ENCODE measurements at places on chromosomes 5 and 9.

- DNase-seq = no peak
Observed at GRCh38 chr9:87498046-87498810, 561 bp downstream of the DAPK1 start.

- DNase-seq = no peak
Observed at GRCh38 chr5:142461028-142461590, 136.3 kb upstream of the SPRY4 start.

GRCh38 chr9:13430368-13431221 is 151.1 kb upstream of the MPDZ start:
- no peak for DNase-seq

- DNase-seq = no peak
Observed at GRCh38 chr9:78666818-78667414, 370.0 kb downstream of the PSAT1 start.

DNA sequence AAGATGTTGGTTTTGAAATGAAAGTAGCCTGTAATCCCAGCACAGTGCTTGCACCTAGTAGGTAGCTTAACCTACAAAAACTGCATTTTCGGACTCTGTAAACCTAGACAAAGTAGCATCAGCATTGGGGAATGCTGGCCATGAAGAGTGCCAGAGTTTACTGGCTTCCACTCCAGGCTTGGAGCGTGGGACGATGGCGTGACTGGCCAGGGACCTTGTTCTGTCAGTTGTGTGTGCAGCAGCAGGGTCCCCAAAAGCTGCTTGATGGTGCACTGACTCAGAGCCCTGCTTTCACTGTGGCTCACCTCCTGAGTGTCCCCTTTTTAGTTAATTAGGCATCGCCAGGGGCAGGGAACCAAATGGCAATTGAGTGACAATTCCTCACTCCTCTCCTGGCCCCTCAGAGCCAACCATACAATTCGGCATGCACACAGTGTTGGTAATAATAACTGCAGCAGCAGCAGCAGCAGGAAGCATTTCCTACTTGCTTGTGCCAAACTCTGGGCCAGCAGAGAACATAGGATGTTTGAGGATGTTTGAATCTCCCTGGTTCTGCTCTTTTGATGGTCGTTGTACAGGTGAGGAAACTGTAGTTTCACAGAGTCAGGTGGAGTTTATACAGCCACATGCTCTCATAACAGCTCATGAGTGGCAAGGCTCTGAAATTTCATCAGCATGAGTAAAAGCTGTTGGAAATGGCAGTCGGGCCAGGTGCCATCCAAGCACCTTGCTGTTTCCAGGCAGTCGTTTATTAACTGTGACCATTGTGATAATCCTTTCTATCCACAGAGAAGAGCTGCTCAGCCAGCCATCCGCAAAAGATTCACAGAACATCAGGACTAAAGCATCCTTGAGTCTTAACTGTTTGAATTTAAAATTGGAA is 4.2 kb downstream of the UBE2QL1 start:
- DNase-seq = no peak

- DNase-seq = no peak
Observed at GRCh38 chr5:111572561-111572960, 60.2 kb upstream of the STARD4 start.

GRCh38 chr9:29393064-29393463 is 1819.8 kb upstream of the C9orf72 start:
- DNase-seq = no peak

- no peak for DNase-seq
Observed at GRCh38 chr5:169099801-169100734, 200.9 kb downstream of the SLIT3 start.

- DNase-seq = no peak
Observed at GRCh38 chr9:93031629-93032430, 26.7 kb upstream of the SUSD3 start.

GRCh38 chr9:106953174-106953573 is 90.2 kb downstream of the ZNF462 start:
- no peak for DNase-seq

DNA sequence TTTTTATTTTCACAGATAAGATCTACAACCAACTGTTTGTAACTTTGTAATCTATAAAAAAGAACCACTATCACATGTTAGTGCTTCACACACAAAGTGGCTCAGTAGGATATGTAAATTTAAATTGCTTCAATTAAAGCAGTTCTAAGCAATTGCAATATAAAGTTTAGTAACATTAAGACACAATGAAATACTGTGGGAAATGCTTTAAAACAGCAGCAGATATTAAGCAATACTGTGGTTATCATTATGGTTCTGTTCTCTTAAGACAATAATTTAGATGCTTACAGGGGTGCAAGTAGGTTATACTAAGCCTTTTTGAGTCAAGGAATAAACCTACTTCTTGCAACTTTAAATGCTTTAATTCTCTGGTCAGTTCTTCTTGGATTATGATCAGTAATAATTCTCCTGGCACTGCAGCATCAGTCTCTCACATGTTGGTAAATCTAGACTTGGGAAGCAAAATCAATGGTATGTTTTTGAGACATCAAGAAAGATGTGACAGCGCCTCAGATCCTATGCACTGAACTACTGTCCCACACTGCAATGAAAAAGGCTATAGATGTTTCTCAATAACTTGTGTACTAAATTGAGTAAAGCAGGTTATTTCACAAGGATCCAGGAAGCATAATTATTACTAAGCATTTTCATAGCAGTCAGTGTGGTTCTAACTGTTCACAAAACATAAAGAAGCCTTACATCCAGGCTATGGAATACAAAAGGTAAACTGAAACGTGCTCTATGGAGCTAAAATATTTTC is 338.7 kb upstream of the PDE4D start:
- no peak for DNase-seq

DNA sequence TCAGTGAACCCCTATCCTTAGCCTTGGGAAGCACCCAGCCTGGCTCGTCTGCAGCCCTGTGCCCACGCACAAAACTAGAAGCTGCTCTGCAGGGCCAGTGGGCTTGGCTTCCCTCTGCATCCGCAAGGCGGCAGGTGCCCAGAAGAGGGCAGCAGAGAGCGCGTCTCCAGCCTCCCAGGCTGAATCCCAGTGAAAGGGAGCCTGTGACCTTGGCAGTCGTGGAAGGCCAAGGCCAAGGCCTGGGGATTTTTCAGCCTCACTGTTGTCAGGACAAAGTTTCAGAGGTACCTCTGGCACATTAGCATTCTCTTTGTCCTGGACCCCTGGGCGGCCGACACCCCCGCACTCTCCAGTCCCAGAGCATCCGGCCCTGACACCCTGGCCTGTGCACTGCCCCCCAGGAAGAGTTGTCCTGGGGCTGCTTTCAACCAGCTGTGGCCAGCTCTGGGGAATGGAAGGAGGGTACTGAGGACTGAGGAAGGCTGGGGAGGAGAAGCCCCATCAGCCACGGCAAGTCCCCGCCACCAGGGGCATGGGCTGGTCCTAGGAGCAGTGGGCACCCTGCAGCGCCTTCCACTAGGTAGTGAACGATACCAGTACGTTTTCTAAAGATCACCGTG is 63.6 kb upstream of the IL17B start:
- DNase-seq = peak; percentile 13

DNA sequence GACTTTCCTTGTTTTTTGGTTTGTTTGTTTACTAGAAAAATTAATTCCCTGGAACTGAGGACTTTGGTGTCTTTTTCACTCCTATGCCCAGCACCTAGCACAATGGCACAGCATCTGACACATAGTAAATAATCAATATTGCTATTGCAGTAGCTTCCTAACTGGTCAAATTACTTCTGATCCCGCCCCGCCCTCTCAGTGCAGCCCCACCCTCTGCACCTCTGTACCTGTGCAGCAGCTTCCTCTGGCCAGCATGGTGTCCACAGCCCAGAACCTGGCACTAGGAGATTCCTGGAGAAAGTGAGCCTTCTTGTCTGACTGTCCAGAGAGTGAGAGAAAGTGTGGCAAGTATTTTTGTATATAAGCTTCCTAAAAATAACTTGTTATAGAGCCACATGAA is 343.2 kb downstream of the ZNF608 start:
- DNase-seq = no peak

DNA sequence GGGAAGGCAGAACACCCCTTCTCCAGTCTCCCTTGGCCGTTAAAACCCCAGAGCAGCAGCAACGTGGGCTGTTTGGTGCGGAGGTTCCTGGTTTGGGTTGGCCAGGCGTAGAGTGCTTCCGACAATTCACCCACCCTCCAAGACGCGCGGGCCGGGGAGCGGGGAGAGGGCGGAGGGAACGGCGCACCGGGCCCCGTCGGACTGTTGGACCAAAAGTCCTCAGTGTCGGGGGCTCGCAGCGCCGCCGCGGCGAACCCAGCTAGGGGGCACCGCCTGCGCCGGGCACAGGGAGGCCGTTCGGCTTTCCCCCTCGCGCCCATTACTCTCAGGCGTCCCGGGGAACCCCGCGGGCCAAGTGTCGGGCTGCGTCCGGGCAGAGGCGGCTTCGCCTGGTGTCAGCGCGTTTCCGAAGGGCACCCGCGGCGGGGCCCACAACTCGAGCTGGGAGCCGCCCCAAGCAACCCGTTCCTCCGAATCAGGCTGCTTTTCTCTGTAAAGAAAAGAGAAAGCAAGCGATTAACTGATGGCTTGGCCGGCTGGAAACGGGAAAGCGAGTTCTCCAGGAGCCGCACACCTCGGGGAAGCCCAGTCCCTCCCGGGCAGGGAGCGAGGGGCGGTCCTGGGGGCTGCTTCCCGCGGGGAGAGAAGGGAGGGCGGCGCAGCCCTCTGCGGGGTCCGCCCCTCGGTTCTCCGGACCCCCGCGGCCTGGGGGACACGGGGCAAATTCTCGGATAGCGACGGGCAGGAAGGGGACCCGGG is 145.5 kb downstream of the ERCC6L2 start:
- DNase-seq = no peak

DNA sequence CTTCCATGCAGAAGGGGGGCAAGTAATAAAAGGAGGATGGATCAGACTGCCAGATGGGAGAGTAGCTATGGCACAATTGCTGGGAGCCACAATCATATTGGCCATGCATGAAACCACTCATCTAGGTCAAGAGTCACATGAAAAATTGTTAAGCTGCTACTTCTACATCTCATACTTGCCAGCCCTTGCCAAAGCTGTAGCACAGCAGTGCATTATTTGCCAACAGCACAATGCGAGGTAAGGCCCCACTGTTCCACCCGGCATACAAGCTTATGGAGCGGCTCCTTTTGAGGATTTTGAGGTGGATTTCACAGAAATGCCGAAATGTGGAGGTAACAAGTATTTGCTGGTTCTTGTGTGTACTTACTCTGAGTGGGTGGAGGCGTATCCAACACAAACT is 109.9 kb upstream of the EPB41L4A start:
- no peak for DNase-seq

DNA sequence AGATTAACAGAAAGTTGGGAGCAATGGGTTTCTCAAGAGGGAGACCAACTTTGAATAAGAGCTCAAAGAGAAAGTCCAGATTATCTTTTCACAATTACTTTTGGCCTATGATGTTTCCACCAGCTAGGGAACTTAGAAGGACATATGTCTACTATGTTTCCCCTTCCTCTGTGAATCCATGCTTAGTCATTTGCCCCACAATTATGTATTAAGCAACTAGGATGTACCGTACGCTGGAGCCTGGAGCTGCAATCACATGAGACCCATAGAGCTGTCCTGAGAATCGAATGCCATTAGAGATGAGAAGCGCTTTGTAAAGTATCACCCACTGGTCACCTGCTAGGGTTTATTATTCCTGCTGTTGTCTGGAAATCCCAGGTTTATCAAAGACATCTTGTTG is 78.8 kb downstream of the PDE6A start:
- no peak for DNase-seq

DNA sequence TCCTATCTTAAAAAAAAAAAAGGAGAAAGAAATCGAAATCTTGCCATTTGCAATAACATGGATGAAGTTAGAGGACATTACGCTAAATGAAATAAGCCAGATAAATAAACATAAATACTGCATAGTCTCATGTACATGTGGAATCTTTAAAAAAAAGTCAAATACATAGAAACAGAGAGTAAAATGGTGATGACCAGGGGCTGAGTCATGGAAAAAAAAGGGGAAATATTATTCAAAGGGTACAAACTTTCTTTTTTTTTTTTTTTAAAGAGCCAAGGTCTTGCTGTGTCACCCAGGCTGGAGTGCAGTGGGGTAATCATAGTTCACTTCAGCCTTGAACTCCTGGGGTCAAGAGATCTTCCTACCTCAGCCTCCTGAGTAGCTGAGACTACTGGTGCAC is 310.1 kb downstream of the ZNF608 start:
- DNase-seq = no peak

GRCh38 chr9:93644397-93645088 is 68.2 kb downstream of the PHF2 start:
- no peak for DNase-seq

DNA sequence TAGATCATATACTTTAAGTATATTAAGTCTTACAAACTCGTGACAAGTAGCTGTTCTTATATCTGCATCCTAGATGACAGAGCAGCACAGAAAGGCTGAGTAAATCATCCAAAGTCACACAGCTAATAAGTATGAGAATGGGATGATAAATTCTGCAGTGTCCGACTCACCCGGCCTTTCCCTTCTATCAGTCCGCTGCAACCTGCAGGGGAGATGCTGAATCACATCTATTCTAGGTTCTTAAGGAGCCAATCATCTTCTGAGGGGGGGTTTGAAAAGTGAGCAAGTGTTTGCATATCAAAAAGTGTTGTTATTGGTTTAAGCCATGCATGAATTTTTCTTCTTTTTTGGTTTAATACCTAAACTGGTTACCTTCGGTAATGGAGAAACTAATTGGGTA is 38.9 kb downstream of the ADAMTS16 start:
- DNase-seq = no peak

- DNase-seq = no peak
Observed at GRCh38 chr5:17113174-17113958, 104.1 kb upstream of the BASP1 start.

DNA sequence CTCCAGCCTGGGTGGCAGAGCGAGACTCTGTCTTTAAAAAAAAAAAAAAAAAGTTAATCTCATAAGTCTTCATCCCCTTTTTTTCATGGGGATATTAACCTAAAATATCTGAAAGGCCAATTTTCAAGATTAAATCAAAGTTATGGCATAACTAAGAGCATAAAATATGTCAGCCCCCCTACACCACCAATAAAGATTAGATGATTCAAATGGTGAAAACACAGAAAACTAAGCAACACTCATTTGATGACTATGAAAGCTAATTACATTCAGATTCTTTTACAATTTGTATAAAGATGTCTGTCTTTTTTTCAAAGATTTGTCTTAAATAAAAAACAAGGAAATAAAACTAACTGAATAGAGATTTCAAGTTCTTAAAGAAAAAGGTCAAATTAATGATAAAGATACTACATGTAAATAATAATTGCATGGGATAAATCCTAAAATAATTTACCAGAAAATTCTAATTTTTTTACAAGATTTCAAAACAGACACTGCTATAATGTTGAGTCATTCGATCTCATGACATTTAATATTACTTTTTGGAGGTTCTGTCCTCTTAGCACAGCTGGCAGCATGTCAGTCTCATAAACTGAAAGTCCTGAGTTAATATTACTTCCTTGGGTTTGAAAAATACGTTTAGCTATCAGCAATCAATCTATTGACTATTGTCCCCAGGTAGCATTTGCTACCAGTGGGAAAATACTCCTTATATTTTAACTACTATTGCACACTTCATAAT is 112.9 kb downstream of the KIAA0825 start:
- DNase-seq = no peak

DNA sequence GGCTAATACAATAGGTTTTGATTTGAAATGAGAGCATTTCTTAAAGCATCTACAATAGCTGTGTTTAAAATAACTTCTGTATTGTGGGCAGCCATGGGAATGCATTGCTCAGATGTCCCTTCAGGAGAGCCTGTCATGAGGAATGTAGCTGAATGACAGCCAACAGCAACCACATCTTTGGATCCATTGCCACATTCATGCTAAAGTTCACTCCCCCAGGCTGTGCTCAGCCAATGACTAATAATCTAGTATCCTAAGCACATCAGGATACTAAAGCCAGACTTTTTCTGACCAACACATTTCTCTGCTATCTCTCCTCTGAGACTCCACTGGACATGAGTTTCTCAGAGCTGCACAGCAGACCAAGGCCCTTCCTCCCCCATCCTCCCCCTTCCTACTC is 45.5 kb downstream of the HTR1A start:
- DNase-seq = no peak
